Activated naive CD4-positive, alpha-beta T cell (primary cell): ENCODE measurements at places on chromosomes 11 and 22.

GRCh38 chr11:131934006-131934405 lies 563.6 kb downstream of the NTM start:
- DNase-seq: no peak

DNA sequence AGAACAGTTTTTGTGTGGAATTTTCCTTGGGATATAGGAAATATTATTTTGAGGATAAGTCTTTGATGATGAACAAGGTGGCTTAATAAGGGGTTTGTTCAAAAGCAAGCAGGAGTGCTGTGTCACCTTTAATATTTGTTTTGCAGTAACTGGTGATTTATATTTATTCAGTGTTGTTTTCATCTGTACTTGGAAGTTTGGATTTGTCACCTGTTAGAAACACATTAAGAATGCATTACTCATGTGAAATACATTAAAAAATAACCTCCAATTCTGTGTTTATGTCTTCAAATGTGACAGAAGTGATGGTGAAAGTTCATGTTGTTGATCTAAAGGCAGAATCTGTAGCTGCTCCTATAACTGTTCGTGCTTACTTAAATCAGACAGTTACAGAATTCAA lies 70.5 kb downstream of the DKK3 start:
- DNase-seq: no peak

GRCh38 chr11:95245038-95245437 lies 14.0 kb upstream of the SESN3 start:
- no peak for DNase-seq

GRCh38 chr11:32947978-32948377 lies 55.4 kb downstream of the QSER1 start:
- no peak for DNase-seq

DNA sequence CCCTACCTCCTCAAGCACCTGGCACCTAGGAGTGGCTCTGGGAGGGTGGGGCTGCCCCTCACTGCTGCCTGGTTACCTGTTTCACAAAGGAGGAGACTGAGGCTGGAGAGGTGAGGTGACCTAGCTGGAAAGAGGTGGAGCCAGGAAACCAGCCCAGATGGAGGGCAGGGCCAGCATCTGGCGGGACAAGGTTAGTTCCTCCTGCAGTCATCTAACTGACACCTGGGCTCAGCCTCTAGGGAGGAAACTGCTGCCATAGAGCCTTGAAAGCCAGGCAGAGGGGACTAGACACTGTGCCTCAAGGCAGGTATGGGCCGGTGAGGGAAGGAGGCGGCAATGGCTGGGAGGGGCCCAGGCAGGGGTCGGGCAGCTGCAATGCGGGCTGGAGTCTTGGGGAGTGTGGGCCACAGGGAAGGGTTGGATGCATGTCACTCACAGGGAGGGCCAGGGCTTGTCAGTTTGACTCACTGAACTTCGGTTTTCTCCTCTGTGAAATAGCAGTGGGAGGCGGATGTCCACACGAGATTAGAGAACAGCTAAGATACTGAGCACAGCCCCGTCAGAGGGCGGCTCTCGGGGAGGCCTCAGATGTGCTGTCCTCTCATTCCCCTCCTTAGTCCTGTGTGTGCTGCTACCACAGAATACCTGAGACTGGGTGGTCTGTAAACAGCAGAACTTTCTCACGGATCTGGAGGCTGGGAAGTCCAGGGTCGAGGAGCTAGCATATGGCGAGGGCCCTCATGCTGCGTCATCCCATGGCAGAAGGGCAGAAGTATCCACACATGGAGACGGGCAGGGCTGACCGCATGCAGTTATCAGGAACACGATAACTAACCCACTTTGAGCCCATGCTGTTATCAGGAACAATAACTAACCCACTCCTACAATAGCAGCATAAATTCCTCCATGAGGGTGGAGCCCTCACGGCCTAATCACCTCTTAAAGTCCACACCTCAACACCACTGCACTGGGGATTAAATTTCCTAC lies 16.1 kb downstream of the MGAT3 start:
- DNase-seq: no peak

GRCh38 chr11:12681466-12681865 lies 7.2 kb downstream of the TEAD1 start:
- no peak for DNase-seq

- no peak for DNase-seq
Measured at GRCh38 chr22:26889802-26890201, 232.4 kb downstream of the MIAT start.

GRCh38 chr22:38872172-38872830 lies at the start of gene CBX6:
Gene CBX6, minus strand, starts transcription at chr22:38872216. Its CDS starts 26 bp downstream, at chr22:38872190.
- DNase-seq: peak; percentile 95

- no peak for DNase-seq
Measured at GRCh38 chr22:26273011-26273675, 103.9 kb downstream of the SEZ6L start.

GRCh38 chr11:85769771-85770170 lies 41.2 kb downstream of the SYTL2 start:
- no peak for DNase-seq

GRCh38 chr11:2582946-2583604 lies 116.7 kb downstream of the KCNQ1OT1 start:
- no peak for DNase-seq

DNA sequence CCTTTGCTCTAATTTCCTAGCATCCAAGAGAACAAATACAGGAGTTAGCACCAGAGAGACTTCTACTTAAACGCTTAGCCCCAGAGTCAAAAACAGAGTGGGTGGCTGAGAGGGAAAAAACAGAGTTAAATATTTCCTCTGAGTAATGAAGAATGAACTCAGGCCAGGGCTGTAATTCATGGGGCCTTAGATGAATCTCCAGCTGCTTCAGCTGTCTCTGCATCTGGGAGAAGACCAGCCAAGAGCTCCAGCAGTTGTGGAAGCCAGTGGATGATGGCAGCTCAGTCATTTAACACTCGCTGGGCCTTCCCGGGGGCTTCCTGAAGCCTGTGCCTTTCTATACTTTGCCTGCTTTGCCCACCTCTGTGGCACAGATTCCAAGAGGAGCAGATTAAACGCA lies 5.7 kb upstream of the ADAMTS15 start:
- no peak for DNase-seq

GRCh38 chr11:34552270-34552669 lies 38.7 kb upstream of the ELF5 start:
- no peak for DNase-seq

- DNase-seq: no peak
Measured at GRCh38 chr11:106495046-106495445, 417.6 kb downstream of the AASDHPPT start.

DNA sequence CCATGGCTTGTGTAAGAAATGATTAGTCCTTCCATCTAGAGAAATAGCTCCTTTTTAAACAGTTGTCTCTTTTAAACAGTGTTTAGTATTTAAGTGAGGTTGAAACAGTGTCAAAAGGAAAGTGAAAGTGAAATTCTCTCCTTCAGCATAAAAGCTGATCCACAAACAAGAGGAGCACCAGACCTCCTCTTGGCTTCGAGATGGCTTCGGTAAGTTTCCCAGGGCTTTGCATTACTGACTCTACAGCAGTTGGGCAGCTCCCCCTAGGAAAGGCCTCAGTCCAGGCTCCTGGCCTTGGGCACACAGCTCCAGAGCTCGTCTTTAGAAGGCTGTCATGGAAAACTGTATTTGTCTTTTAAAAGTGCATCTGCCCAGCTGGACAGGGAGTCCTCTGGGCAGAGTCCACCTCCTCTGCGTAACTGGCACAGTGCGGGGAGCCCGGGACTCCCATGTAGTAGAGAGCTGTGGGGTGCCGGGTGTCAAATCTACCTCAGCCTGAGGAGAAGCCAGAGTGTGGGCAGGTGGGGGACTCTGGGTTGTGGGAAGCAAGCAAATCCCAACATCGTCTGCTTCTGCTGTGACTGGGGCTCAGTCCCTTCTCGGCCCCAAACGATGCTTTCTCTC lies at the start of gene PLAAT4:
Gene PLAAT4, plus strand, starts transcription at position 140 of the 624 bp plus-strand sequence. Its CDS starts 61 bp downstream, at position 201.
- DNase-seq: no peak

GRCh38 chr11:33897761-33898375 lies 6.0 kb upstream of the LMO2 start:
- DNase-seq: no peak

DNA sequence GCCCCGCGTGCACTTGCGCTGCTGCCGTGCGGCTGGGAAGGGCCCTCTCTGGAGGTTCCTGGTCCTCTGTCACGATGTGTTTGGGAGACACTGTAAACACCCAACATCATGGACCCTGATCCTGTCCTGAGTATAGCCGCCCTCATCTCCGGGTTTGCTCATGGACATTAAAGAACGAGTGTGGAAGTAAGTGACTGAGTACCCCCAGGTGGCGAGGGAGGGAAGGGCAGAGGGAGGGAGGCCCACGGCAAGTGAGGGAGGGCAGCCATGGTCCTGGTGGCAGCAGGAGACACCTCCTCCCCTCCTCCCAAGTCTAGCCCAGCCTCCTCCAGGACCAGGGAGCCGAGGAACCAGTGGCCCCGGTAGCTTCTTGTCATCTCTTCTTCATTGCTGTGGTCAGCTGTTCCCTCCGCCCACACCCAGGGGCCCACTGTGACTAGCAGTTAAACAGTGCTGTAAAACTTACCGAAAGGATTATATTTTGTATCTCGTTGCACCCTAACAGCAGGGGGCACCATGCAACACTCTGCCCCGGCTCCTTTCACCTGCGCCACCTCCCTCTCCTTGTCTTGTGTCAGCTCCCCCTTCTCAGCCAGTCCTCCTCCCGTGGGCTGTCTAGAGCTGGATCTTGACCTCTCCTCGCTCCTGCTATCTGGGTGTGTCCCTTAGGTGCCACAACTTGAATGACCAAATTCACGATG lies 566.5 kb upstream of the B3GAT1 start:
- DNase-seq: no peak

DNA sequence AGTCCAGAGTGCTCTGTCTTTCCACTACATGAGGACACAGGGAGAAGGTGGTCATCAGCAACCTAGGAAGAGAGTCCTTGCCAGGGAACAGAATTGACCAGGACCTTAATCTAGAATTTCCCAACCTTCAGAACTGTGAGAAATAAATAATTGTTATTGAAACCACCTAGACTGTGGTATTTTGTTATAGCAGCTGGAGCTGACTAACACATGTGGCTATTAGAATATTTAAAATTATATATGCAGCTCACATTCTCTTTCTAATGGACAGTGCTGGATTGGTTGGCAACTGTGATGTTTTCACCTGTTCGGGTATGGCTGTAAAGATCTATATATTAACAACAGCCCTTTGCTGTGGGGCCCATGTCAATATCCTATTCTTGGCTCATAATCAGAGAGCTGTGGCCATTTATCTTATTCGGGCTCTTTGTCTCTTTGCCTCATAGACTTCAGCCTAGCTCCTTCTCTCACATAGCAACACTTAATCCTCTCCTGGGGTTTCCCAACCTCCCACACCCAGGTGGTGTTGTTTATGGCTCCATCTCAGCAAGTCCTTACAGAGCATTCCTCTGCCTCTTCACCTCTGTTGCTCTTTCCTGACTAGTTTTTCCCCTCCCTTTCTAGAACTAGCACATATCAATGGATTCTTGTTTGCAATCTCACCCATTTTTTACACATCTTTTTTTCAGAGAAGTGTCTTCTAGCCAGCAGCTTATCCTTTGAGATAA lies 46.4 kb upstream of the AMOTL1 start:
- DNase-seq: no peak

- no peak for DNase-seq
Measured at GRCh38 chr22:43467216-43467940, 55.6 kb downstream of the MPPED1 start.

- DNase-seq: no peak
Measured at GRCh38 chr11:125910226-125910849, 6.0 kb downstream of the DDX25 start.

- DNase-seq: no peak
Measured at GRCh38 chr11:108886660-108887009, 221.8 kb downstream of the DDX10 start.

DNA sequence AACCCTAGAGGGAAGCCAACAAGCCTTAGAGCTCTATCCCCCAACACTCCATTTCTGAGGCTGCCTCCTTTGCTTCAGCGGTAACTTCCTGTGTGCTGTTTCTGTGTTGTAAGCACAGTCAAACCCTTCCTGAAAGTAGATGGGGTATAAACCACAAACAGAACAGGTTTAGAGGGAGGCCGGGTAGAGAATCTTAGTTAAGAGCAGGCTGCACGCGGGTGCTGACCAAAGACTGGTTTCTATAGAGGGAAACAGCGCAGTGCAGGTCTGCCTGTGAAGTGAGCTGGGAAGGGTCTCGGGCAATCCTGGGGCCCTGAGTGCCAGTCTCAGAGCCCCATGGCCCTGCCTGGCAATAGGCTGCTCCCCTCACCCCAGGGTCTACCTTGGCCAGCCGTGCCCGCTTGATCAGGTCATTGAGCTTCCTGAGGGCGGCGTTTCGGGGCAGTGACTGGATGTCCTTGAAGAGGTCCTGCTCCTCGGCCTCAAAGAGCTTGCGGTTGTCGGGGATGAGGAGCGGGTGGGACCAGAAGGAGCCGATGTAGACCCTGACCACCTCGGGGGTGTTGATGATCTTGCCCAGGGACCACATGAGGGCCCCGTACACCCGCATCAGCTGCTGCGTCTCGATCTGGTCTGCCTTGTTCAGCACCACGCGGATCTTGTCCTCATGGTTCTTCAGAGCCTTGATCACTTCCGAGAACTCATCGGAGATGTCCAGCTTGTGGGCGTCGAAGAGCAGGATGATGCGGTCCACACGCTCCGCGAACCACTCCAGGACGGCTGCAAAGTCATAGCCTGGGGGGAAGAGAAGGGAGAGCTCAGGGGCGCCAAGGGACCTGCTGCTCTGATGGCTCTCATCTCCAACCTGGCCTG lies 15.3 kb upstream of the CDC42BPG start:
- DNase-seq: no peak

DNA sequence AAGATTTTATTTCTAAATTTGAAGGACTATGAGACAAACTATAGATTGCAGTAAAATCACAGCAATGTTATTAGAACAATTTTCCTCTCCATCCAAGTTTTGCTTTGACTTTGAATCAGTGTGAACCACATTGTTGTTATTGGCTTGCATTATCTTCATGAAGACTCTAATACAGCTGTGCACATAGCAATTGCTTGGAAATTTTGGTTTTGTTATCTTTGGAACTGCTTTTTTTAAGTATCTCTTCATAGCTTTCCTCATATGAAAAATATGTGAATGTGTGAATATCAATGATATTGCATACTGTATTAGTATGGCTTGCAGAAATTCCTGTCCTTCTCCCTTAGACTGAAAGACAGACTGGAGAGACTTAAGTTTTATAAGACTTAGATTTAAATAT lies 666.6 kb downstream of the LUZP2 start:
- DNase-seq: no peak
